ENCODE measurements at places on chromosomes 2 and 18.

GRCh38 chr18:61637905-61638595 lies 254.8 kb downstream of the RNF152 start:
- no peak for DNase-seq

GRCh38 chr2:67836866-67837265 lies 225.9 kb downstream of the C1D start:
- no peak for DNase-seq

DNA sequence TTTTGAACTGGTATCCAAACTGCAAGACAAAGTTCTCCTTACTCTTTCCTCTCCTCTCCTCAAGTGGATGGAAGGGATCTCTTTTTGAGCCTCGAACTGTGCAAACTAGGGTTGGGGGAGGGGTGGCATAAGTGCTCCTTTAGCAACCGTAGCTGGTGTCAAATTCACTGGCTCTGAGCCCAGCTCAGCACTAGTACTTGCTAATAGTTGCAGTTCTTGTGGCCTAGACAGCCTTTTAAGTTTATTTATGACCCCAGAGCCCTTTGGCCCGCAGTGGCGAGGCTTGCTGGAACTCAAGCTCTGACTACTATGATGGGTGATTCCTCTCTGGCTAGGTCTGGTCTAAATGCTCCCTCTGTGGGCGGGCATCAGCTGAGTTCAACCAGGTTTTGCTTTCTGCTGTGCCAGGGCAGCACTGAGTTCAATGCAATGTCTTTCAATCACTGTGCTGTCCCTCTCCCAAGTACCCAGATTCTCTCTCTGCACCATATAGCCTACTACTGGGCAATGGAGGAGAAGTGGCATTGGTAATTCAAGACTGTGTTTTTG lies 528.4 kb upstream of the SYT4 start:
- no peak for DNase-seq

DNA sequence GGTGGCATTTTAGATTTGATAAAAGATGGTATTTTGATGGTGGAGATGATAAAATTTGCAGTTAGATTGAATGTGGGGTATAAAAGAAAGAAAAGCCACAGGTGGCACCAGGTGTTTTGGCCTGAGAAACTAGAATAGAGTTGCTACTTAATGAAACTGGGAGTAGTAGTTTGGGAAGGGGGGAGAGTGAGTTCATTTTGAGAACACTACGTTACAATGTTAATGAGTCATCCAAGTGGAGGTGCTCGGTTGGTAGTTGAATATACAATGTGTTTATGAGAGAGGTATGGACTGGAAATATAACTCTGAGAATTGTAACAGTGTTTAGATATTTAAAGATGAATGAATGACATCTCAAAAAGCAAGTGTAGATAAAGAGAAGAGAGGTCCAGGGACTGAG lies 26.4 kb downstream of the EPG5 start:
- no peak for DNase-seq

- DNase-seq: no peak
Observed at GRCh38 chr18:54125429-54125828, 99.0 kb downstream of the MBD2 start.

- no peak for DNase-seq
Observed at GRCh38 chr2:108565778-108566375, 31.6 kb downstream of the LIMS1 start.

GRCh38 chr18:45503990-45504389 lies 111.3 kb upstream of the SLC14A2 start:
- no peak for DNase-seq

GRCh38 chr2:172931918-172932520 lies 143.6 kb upstream of the MAP3K20 start:
- DNase-seq: peak; percentile 72

DNA sequence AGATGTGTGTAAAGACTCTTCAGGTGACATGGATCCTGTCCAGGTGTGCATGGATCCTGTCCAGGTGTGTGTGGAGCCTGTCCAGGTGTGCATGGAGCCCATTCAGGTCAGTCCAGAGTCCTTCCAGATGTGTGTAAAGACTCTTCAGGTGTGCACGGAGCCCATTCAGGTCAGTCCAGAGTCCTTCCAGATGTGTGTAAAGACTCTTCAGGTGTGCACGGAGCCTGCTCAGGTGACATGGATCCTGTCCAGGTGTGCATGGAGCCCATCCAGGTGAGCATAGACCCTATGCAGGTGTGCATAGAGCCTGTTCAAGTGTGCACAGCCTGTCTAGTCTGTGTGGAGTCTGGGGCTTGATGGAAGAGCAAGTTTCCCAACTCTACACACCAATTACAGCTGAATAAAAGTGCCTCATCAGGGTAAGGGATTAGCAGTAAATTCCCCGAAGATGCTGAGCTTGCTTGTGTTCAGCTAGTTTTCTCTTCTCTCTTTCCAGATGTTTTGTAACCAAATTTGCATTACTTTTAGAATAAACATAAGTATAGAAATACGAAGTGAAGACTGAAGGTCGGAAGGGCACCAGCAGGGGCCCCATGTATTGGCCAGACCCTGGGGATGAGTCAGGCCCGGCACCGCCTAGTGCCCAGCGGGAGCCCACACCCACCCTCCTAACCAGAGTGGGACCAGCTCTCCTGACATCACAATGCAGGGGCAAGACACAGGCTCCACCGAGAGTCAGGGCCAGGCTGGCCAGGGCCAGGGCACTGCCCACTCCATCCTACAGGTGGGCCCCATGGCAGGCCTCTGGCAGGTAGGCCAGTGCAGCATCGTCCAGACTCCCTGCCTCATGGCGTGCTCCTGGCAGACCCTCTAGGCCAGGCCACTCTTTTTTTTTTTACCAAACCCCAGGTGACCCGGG lies 38.6 kb upstream of the GPC1 start:
- DNase-seq: no peak

GRCh38 chr2:33437297-33437696 lies 39.2 kb upstream of the RASGRP3 start:
- no peak for DNase-seq

- peak; percentile 75 for DNase-seq
Observed at GRCh38 chr2:135709992-135710391, 31.7 kb upstream of the UBXN4 start.

DNA sequence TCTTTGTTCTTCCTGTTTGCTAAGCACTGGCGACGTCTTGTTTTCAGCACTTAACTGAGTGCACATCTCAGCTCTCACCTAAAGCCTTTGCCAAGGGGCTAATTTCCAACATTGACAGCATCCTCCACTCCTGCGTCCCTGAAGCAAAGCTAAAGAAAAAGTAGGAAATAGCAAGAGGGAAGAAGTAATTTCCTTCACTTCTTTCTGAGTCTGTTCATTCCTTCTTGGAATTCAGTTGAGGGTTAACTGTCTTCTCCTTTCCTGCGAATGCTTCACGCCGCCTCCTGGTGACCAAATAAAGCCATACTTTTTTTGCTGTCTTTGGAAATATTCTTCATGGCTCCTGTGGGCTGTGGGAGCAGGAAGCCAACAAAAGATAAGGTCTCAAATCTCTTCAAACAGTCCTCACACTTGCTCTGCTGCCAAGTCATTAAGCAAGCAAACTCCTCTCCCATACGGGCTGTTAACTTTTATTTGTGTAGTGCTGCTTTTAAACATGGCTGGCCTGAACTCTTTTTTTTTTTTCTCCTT lies 100.9 kb downstream of the DPP10 start:
- DNase-seq: no peak

Data from stimulated activated naive CD8-positive, alpha-beta T cell treated with anti-CD3 and anti-CD28 coated beads, Interleukin-15, Interleukin-2, amounts not matched to agents 100 U/mL and 50 U/mL, for 24 hours (primary cell).